ENCODE measurements at places on chromosomes 13 and 19.

GRCh38 chr13:28705461-28706083 lies 13.2 kb downstream of the SLC46A3 start:
- DNase-seq, result no peak

- no peak for DNase-seq
Measured at GRCh38 chr19:32895384-32895783, 25.8 kb upstream of the SLC7A9 start.

DNA sequence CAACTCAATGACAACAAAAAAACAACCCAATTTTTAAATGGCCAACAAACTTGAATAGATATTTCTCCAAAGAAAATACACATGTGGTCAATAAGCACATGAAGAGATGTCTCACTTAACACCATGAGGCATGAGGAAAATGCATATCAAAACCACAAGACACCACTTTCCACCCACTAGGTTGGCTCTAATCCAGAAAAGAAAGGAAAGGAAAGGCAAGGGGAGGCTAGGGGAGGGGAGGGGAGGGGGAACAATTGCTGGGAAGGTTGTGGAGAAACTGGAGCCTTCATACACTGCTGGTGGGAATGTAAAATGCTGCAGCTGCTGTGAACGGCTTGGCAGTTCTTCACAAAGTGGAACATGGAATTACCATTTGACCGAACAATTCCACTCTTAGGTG lies 854.3 kb downstream of the UQCRFS1 start:
- DNase-seq, result no peak

GRCh38 chr13:27280009-27280656 lies 9.5 kb downstream of the RASL11A start:
- DNase-seq, result no peak

DNA sequence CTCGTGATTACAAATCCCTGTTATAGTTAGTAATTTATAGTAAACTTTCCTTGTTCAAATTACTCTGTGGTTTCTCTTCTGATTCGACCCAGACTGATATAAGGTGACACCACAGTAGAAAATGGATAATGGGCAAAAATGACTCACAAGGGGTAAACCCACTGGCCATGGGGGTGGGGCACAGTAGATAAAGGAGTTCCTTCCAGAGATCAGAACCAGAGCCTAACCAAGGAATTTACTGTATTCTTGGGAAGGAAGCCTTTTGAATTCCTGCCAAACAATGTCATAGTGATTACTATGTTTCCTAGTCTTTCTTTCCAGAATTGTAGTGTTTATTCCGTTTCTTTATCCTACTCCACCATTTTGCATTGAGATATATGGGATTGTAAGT lies 21.9 kb downstream of the MIR17HG start:
- DNase-seq, result peak; percentile 32

DNA sequence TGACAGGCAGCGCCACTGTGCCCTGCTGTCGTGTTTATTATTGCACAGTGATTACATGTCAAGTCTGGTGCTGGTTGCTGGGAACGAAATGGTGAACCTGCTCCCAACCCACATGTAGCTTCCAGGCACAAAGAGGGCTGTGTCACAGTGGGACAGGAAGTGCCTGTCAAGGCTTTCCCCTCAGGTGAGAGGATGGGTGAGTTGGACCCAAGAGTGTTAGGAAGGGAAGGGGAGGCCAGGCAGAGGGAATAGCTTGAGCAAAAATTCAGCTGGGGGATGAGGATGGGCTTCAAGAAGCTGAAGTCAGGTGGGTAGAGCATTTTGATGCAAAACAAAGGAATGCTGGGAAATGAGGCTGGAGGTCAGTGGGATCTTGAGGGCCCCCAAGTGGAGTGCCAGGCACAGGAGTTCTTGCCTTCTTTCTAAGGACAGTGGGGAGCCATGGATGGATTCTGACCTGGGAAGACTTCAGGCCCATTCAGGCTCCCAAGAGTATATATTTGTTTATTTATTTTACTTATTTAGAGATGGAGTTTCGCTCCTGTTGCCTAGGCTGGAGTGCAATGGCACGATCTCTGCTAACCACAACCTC lies 8.5 kb upstream of the QTRT1 start:
- no peak for DNase-seq

DNA sequence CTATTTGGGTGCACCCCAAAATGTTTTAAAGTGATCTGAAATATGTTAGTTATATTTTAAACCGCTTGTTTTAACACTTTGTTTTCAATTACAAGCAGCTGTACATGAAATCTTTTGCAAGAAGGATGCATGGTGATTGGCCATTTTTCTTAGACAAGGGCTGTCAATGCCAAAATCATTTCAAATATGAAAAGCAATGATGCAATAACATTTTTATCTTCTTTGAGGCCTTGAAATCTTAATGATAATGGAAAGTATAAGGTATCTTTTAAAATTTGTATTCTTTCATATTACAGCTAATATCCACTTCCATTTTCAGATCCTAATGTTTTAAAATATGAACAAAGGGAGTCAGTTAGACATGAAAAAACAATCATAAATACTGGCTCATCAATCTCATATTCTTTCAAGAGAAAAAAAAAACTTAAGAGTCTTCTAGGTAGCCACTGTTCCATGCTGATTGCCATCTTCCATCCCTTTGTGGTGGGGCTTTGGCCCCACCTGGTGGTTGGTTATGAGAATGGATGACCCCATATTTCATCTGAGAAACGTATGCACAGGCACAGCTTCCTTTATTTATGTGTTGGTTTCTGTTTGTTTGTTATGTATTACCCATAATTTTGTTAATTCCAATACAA lies 330.3 kb upstream of the MIR17HG start:
- peak; percentile 65 for DNase-seq

GRCh38 chr19:43489979-43490599 lies 14.5 kb downstream of the PHLDB3 start:
- no peak for DNase-seq

DNA sequence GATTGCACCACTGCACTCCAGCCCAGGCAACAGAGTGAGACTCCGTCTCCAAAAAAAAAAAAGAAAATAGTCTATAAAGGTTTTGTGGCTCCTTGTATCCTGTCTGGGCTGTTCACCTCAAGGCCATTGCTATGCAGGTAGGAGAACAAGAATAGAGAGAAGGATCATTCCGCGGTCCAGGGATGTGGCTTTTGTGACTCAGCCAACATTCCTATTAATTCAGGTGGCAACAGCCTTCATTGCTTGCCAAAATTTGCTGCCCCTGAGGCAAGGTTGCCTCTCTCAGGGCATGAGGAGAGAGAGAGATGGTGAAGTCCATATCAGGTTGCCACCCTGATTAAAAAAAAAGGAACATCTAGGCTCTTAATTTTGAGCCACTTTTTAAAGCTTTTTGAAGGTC lies 8.0 kb downstream of the ZNF551 start:
- no peak for DNase-seq

DNA sequence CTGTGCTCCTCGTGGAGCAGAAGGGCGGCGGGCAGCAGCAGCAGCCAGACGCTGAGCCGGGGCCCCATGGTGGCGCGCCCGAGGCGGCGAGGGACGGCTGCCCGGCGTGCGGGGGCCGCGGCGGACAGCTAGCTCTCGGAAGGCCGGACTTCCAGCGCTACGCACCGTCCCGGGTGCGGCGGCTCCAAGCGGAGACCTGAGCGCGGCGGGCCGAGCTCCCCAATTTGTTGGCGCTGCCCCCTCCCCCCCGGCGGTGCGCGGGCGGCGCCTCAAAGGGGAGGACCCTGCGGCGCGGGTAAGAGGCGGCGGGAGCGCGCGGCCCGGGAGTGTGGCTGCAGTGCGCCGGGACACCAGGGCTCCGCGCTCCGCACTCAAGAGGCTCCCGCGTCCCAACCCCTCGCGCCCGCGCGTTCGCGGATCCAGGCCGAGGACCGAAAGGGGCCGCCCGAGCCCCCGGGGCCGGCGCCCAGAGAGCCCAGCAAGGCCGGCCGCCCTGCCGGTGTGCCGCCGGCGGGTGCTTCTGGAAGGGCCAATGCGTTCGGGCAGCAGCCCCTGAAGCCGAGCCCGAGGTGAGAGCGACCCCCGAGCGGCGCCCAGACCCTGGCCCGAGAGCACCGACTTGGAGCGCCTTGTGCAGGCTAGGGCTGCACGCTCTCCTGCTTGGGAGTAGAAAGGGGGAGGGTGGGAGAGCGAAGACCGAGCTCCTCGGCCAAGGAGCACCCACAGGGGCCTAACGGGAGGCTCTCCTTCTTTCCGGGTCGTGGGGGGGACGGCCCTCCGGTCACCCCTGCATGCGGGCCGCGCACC lies at the start of the genes COL4A1 and COL4A2:
TSS of gene COL4A1 (minus strand) at position 198 of the 807 bp plus-strand sequence. CDS start at position 68, 130 bp downstream.
TSS of gene COL4A2 (plus strand) at position 325 of the 807 bp plus-strand sequence. CDS start 620 bp downstream, outside the sequence.
- no peak for DNase-seq

GRCh38 chr13:71255633-71256032 lies 611.4 kb downstream of the DACH1 start:
- no peak for DNase-seq

- no peak for DNase-seq
Measured at GRCh38 chr19:47228168-47228936, 2.6 kb downstream of the BBC3 start.

DNA sequence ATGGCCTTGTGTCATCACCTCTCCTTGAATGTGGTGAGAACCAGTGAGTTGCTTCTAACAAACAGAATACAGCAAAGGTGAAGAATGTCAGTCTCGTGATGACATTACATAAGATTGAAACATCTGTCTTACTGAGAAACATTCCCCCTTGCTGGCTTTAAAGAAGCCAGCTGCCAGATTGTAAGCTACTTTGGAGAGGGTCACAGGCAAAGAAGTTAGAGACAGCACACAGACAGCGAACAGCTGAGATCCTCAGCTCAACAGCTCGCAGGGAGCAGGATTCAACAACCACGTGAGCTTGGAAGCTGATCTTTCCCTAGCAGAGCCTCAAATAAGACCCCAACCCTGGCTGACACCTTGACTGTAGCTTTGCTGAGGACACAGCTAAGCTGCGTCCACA lies 367.9 kb downstream of the LIG4 start:
- no peak for DNase-seq

DNA sequence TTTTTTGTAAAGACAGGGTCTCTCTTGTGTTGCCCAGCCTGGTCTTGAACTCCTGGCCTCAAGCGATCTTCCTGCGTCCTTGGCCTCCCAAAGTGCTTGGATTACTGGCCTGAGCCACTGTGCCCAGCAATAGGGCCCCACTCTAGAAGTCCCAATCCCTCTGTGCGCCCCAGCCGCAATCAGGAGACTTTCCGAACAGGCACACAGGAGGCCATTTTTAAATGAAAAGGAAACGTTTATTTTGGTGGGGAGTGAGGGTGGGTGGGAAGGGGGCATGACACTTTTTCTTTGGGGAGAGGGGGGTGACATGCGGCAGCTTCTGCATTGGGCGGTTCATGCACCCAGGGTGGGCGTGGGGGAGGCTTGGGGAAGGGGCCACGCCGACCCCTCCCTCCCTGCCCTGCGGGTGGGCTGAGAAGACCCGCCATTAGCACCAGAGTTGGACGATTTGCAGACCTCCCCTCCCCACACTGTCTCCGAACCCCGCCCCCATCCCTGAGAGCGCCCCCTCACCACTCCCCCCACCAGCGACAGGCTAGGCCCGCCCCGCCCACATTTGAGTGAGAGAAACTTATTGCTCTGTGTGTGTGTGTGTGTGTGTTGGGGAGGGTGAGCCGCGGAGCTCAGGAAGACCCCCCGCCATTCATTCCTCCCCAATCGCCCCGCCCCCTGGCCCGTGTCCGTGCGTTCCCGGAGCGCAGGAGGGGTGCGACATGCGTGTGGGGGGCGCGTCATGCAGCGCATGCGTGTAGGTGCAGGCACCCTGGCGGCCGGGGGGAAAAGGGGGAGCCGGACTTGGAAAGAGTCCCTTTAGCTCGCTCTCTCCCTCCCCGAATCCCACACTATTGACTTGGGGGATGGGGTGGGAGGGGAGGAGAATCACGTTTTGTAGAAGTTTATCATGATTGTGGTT lies 17.2 kb downstream of the KCNC3 start:
- DNase-seq, result no peak

GRCh38 chr19:49924004-49924880 lies 4.8 kb upstream of the ATF5 start:
- DNase-seq, result no peak

DNA sequence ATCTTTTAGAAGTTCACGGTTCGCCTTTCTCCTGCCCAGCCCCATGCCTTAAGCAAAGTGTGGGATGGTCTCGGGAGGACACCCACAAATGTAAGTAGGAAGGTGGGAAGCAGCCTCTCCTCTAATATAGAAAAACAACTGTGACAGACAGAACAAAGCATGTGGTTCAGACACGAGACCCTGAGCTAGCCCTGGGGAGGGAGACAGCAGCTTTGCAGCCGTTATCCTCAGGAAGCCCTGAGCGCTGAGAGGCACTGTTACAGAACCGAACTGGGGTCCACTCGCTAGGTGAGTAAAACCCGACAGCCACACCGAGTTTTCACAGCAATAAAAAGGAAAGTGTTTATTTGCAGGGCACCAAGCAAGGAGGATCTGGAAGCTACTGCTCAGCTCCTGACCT lies 210.6 kb downstream of the UQCRFS1 start:
- DNase-seq, result no peak

DNA sequence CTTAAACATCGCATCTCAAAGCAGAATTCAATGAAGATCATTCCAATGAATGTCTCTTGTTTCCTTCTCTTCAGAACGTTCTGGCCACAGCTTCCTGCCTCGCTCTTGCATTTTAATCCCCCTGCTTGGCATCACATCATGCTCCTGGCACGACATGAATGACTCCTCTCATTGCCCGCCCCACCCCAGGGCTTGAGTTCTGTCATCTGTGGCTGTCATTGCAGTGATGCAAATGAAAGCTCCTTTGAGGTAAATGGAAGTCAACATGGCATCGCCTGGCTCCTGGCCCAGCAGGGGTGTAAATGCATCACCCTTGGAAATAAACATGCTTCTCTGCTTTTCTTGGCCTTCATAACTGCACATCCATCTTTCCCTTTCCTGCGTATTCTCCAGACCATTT lies 48.6 kb downstream of the SCEL start:
- DNase-seq, result no peak

- DNase-seq, result no peak
Measured at GRCh38 chr19:39112338-39112890, 13.2 kb upstream of the PAK4 start.

- peak; percentile 29 for DNase-seq
Measured at GRCh38 chr19:56333506-56333905, 18.9 kb upstream of the ZSCAN5A start.

- no peak for DNase-seq
Measured at GRCh38 chr13:103436057-103436654, 369.9 kb upstream of the SLC10A2 start.

GRCh38 chr19:17908244-17908643 lies 24.6 kb upstream of the CCDC124 start:
- DNase-seq, result no peak

DNA sequence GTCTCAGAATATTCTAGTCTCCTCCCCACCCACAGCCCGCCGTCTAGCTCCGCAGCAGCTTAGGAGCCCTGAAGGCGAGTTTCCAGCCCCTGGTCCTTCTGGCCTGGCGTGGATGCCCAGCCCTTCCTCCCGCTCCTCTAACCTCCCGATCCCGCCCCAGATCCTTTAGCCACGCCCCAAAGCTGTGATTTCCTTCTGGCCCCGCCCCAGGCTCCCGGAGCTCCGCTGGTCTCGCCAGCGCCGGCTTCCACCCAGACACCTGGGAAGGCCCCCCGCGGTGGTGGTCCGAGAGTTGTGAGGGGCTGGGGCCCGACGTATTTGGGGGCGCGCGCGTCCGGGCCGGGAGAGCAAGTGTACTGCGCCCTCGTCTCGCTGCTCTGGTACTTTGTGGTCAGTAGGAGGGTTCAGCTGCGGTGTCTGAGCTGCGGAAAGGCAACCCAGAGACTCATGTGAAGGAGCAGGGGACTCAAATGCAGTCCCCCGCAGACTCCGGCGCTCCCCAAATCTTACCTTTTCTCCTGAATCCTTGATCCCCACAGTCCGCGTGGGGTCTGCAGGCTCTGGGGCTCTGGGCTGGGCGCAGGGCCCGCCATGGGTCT lies at the start of gene CGB7:
TSS of gene CGB7 (minus strand) at position 114 of the 599 bp plus-strand sequence. CDS start 2,374 bp downstream, outside the sequence.
- DNase-seq, result no peak
